Kidney epithelial cell (primary cell): ENCODE measurements at places on chromosomes 2 and 18.

GRCh38 chr2:147917161-147917560 is 72.3 kb downstream of the ACVR2A start:
- no peak for DNase-seq

GRCh38 chr2:235558572-235558971 is 64.7 kb downstream of the AGAP1 start:
- no peak for DNase-seq

DNA sequence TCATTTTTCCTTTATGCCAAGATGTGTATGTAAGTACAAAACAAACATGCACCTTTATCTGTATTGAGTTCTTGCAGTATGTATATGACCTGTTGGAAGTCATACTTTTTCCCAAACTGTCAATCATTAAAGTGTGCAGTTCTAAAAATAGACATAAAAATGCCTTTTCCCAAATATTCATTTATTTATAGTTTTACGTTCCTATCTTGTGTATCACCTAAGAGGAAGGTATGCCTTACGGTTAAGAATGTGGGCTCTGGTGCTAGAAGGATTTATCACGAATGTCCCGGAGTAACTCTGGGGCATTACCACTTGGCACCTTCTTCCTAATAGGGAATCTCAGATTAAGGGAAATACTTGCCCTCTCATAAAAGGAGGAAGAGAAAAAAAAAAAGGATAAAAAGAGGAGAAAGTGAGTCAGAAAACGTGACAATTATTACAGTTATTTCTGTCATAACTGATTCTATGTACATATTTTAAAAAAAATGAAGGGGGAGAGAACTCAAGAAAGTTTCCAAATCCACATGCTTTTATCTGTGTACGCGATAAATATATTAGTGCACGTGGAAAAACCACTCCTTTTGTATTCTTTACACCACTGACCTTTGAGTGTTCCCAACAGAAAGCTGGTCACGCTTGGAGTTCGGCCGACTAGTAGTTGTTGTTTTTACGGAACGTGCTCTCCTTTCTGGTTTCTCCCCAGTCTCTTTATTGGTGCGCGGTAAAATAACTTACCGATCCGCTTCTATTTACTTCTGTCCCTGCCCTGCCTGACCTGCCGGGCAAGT is 721 bp downstream of the MCEE start:
- DNase-seq = no peak

- no peak for DNase-seq
These were observed 681 bp upstream of the NRP2 start for GRCh38 chr2:205681401-205682238.

- no peak for DNase-seq
These were observed 142.2 kb downstream of the BCL11A start for GRCh38 chr2:60411295-60411694.

GRCh38 chr2:5285872-5286769 is 406.1 kb upstream of the SOX11 start:
- DNase-seq = no peak

GRCh38 chr2:152284398-152284797 is 50.6 kb upstream of the FMNL2 start:
- DNase-seq = no peak

- DNase-seq = no peak
These were observed at the start of gene CHST10 for GRCh38 chr2:100416935-100417710. Gene CHST10, minus strand, starts transcription at chr2:100417668. Its CDS starts 10,993 bp downstream, at chr2:100406675.

- DNase-seq = no peak
These were observed 5.4 kb upstream of the GPBAR1 start for GRCh38 chr2:218255446-218255845.

DNA sequence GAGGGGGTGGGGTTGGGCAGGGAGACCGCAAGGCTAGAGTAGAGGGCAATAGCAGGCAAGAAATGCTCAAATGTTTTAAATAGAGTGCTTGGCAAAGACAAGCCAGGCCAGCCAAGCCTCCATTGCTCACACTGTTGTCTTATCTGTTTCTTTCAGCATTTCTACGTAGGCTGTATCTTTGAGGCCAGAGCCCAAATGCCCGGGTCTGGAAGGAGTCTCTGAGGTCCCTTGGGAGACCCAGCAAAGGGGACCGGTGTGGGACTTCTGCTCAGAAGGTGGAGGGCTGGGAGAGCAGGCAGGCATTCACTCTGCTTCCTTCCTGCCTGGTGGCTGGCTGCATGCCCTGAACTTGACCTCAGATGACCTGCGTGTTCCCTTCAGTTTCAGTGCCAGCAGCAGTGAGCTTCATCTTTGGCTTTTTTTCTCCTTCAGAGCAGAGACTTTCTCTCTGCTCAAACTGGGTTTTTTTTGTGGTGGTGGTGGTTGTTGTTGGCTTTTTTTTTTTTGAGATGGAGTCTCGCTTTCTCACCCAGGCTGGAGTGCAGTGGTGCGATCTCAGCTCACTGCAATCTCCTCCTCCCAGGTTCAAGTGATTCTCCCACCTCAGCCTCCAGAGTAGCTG is 13.7 kb upstream of the TET3 start:
- DNase-seq = no peak

DNA sequence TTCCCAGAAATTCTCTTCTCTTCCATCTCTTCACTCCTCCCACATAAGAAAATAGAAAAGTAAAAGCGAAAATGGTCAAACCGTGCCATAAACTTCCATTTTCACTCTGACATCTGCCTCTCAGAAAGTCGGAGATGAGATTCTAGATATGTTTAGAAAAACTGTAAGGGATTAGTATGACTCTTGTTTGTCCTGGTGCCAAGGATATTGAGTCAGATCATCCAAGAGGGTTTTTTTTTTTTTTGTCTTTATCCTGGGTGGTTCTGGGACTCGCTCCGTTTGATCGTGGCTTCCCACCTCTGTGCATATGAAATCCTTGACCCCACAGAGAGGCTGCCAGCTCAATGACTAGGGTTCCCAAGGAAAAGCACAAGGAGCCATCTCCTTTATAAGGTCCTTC is 17.3 kb downstream of the EN1 start:
- no peak for DNase-seq

DNA sequence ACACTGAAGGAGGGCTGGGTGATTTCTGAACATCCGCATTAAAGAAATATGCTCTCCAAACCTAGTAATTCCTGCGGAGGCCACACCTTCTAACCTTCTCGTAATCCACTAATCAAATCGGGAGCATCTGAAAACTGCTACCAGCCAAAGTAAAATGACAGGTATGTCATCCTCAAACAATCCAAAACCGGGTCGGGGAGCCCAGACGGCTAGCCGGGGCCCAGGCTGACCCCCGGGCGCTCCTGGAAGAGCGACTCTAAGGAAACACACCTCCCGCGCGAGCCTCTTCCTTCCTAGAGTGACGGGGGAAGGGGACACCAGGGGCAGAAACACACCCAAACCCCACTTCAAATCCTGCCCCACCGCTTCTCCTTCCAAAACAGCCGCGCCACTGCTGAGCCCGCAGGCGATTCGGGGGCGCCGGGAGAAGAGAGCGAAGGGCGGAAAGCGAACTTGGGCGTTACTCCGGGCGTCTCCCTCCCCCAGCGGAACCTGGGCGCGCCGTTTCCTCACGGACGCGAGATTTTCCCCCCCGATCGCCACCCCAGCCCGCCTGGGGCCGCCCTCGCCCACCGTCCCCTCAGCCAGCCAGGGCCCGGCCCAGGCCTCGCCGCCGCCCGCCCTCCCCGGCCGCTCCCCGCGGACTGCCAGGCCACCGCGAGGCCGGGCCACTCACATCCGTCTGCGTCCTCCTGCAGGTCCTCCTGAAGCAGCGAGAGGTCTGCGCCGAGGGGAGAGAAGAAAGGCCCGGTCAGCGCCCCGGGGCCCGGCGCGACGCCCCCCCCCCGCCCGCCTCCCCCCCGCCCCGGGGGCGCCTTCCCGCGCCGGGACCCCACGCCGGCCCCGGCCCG is 584 bp downstream of the PPP4R1 start:
- no peak for DNase-seq

DNA sequence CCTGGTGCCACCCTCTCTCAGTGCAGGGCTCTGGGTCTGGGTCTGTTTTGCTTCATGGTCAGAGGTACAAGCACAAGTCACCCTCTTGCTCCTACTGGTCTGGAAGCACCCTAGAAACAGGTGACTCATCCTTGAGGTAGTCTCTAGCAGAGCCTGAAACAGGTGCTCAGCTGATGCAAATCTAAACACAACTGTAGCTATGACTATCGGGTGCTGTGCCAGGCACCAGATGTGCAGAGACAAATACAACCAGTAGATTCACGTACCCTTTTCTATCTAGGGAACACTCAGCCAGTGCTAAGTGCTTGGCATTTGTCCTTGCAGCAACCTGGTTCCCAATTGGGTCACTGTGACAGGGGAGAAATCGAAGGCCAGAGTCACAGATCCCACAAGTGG is 140.9 kb upstream of the MYCN start:
- peak; percentile 77 for DNase-seq

- no peak for DNase-seq
These were observed 1.1 kb upstream of the TACR1 start for GRCh38 chr2:75200140-75201096.

DNA sequence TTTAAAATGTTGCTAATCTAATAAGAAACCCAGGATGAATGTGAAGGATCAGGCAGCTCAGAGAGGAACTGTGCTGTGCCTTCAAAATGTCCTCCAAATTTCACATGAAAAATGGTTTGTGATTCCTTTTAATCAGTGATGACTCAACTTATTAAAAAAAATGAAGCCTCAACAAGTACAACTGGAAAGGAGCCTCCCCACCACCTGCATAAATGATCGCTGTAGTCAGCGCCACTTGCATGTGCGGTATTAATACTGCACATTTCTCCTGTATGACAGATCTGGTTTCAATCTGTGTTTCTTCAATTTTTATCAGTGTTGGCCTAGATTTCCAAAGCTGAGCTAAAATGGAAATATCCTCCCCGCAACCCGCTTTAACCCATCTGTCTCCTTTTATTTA is 115.0 kb upstream of the TMEM200C start:
- DNase-seq = no peak

GRCh38 chr2:68717305-68717661 is 17.3 kb upstream of the ARHGAP25 start:
- DNase-seq = no peak

DNA sequence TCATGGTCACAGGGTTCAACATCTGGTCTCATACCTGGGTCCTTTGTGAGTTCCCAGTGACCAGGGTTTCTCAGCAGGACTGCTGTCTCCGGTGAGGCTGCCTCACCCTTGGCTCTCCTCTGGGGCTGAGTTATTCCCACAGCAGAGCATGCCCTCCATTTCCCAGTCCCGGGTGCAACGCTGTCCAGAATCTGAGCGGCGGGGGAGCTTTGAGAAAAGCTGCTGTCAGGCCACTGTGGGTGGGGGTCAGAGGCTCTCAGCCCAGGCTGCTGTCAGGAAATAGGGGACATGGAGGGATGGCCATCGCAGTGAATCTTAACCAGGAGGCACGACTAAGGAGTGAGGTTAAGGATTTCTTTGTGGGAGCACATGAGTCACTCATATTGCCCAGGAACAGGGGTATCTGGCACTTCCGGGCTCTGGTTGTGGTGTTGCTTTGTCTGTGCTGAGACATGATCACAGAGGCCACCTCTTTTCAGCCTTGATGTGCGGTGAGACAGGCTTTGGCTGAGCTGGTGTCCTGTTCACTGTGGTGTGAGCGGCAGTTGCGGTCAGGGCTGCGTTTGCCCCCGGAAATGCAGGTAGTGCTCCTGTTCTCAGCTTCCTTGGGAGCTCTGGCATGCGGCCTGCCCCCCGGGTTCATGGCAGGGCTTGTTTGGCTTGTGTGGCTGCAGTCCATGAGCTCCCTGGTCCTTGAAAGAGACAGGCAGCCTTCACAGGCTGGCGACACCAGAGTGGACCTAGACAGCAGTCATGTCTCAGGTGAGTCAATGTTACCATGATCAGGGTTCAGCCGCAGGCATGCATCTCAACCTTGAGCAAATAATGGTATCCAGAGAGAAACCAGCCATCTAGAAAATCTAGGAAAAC is 310.7 kb upstream of the MYT1L start:
- DNase-seq = no peak

DNA sequence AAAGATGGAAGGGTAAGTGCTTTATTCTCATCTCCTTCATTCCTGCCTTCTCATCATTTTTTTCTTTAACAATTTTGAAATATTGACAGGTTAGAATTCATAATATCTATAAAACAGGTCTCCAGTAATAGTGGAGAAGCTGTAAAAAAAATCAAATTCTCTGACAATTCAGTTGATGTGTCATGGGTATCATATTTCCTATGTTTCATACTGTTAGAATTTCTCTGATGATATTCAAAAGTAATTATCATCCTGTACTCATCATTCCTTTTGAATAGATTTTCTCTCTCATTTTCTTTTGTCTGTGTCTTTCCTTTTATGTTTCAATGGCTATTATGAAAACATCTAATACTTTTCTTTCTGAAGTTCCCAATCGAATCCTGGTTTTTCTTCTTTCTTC is 97.7 kb downstream of the CPS1 start:
- DNase-seq = no peak

GRCh38 chr2:18804536-18804935 is 215.2 kb upstream of the NT5C1B start:
- no peak for DNase-seq

DNA sequence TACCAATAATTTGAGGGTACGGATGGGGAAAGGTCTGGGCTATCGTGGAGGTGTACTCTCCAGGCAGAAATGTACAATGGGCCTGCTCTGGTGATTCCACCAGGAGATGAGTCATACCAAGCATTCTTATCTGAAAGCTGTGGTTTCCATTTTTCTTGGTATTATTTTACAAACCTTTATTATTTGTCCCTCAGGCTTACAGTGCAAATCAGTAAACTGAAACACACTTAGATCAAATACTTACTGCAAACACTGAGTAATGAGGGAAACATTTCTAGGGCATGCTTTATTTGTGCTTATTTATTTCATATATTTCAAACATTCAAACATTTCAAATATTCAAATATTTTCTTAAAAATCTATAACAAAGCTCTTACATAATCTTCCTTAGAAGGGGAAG is 319.8 kb downstream of the RND3 start:
- DNase-seq = peak; percentile 25

- DNase-seq = no peak
These were observed 105.3 kb upstream of the BCL2L11 start for GRCh38 chr2:111015283-111015995.

DNA sequence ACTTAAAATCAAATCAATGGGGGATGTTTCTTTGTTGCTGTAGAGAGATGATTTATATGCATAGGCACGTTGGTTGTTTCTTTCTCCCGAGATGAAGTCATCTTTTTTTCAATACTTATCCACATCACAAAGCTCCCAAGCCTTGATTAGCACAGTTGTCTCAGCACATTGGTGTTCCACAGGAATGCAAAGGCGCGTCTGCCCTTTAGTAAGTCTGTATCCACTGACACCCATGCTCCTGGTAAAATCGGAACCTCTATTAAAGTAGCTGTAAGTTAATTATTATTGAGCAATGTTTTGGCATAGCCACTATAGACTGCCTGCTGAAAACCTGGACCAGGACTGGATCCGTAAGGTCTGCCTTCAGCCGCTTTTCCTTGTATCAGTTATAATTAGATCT is 77.6 kb upstream of the RBM44 start:
- peak; percentile 91 for DNase-seq
